ENCODE measurements at places on chromosomes 5 and 9.

DNA sequence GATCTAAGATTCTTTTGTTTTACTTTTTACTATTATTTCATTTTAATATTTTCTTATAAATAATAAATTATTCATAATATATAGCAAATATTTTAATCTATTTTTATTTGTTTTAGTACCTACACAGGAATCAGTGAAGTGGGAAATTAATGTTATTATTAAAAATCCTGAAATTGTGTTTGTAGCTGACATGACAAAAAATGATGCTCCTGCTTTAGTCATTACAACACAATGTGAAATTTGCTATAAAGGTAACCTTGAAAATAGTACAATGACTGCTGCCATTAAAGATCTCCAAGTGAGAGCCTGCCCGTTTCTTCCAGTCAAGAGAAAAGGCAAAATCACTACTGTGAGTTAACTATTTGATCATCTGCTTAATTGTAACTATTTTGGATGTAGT lies 138.7 kb downstream of the VPS13A start:
- no peak for DNase-seq

- DNase-seq: peak; percentile 51
Observed at GRCh38 chr5:65037831-65038815, 269.4 kb downstream of the CWC27 start.

DNA sequence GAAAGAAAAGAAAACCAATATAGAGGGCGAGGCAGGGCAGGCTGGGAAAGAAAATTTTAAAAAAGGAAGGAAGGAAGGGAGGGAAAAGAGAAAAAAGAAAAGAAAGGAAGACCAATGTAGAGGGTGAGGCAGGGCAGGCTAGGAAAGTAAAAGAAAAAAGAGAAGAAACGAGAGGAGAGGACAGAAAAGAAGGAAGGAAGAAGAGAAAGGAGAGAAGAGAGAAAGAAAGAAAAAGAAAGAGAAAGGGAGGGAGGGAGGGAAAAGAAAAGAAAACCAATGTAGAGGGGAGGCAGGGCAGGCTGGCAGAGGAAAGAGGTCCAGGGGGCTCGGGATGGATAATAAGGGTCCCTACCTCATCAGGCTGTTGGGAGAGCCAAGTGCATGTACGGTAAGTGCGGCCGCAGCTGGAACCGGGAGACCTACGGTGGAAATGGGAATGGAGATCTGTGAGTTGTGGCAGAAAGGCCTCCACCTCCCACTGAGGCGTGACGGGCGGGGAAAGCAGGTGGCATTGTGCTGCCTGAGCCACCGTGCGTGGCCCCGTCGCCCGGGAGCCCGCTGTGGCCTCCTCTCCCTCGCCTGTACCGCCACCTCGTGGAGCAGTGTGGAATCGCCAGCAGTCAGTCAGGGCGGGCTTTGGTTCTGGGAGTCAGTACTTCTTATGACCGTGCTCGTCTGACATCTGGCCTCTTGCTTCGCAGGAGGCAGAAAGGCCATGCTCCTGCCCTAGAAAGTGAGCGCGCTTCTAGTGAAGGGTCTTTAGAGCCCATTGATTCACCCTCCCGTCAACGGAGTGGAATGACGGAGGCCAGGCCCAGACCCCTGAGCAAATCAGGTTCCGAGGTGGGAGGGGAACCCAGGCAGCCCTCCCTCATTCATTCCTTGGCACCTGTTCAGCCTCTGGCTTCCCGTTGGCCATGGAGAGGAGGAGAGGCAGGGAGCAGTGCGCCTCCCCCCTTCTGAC lies 10.4 kb upstream of the NHP2 start:
- DNase-seq: peak; percentile 91

DNA sequence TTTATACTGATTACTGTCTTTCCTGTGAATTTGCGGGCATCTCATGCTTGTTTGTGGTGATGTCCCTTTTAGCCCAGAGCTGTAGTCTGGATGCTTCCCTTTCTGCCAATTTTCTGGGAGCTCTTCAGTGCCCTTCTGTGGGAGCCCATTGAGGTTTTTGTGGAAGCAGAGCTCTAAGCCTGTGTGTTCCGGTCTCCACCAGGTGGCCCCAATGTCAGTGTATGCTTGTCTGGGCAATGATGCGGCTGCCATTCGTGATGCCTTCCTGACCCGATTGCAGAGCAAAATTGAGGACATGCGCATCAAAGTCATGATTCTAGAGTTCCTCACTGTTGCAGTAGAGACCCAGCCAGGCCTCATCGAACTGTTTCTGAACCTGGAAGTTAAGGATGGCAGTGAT lies 35.1 kb downstream of the SH3GLB2 start:
- no peak for DNase-seq

DNA sequence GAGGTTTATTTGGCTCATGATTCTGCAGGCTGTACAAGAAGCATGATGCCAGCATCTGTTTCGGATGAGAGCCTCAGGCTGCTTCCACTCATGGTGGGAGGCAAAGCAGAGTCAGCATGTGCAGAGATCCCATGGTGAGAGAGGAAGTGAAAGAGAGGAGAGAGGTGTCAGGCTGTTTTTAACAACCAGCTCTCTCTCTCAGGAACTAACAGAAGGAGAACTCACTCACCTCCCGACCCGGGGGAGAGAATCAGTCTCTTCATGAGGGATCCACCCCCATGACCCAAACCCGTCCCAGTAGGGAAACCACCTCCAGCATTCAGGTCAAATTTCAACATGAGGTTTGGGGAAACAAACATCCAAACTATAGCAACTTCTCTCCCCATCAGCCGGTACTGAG lies 187.7 kb downstream of the ENC1 start:
- peak; percentile 12 for DNase-seq

- DNase-seq: no peak
Observed at GRCh38 chr9:113504725-113505590, 41.4 kb downstream of the RGS3 start.

DNA sequence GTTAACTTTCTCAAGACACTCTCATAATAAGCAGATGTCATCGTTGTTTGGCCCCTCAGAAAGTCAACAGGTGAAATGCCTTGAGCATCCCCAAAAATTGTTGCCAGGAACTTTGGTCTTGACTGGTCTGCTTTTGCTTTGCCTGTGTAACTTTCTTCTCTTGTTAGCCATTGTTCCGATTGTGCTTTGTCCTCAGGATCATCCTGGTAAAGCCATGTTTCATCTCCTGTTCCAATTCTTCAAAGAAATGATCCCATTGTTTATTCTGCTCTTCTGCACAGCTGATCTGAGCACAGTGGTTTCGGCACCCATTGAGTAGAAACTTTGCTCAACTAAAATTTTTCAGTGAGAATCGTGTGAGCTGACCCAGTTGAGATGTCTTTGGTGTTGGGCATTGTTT lies 8.1 kb upstream of the ZBED3 start:
- DNase-seq: no peak

DNA sequence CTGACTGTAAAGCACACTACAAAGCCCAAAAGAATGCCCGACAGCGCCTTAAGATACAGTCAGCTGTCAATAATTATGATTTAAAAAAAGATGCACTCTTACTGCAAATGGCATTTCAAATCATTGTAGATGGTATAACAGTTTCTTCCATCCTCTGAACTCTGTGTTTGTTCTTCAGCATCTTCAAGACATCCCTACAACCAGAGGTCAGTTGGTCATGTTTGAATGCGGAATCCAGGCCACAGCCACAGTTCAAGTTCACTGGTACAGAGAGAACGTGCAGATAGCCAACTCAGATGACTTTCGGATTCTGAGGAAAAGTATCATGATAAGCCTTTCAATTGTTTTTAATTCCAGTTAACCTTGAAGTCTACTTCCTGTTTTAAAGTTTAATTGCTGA lies 8.7 kb upstream of the MYOT start:
- DNase-seq: no peak

Data from CD4-positive, alpha-beta T cell treated with Interleukin-10 for 1 hour (primary cell).